ENCODE measurements at places on chromosomes 6 and 20. TPM values are rescaled to one million over a fixed set of nuclear protein-coding genes. Genes with fewer than 3 reads are reported as not detected.

C20orf141 gene
- not detected for total RNA-seq

SCGN gene
- 3.5 TPM for total RNA-seq

DBNDD2 gene
- 113 TPM for total RNA-seq

NMBR gene
- total RNA-seq = not detected

JPH2 gene
- total RNA-seq = 0.59 TPM

IGF2R gene
- total RNA-seq = 109 TPM

LGSN gene
- total RNA-seq = not detected

BCAS4 gene
- 11.3 TPM for total RNA-seq

SLC13A3 gene
- total RNA-seq = not detected

FAM50B gene
- total RNA-seq = 7.8 TPM

HEY2 gene
- 0.64 TPM for total RNA-seq

PPIL6 gene
- 2.5 TPM for total RNA-seq

ZDHHC14 gene
- total RNA-seq = 17.3 TPM

ARG1 gene
- total RNA-seq = not detected

HCK gene
- total RNA-seq = not detected

CLPSL2 gene
- total RNA-seq = not detected

ABHD16B gene
- total RNA-seq = 0.24 TPM

SPATA25 gene
- total RNA-seq = 5.8 TPM

MKKS gene
- 11.6 TPM for total RNA-seq

DEFB125 gene
- total RNA-seq = not detected

TGM3 gene
- total RNA-seq = not detected

CCN6 gene
- not detected for total RNA-seq

RAET1L gene
- 2.3 TPM for total RNA-seq

EDN3 gene
- not detected for total RNA-seq

BEND6 gene
- 1.8 TPM for total RNA-seq

TPD52L2 gene
- 197 TPM for total RNA-seq
